Activated T-cell treated with anti-CD3 and anti-CD28 coated beads, Interleukin-2, amount 50 U/mL, for 48 hours (primary cell): ENCODE measurements at places on chromosomes 4 and X.
A peak's percentile ranks its signal among the peaks of the same experiment; 100 is the strongest.

DNA sequence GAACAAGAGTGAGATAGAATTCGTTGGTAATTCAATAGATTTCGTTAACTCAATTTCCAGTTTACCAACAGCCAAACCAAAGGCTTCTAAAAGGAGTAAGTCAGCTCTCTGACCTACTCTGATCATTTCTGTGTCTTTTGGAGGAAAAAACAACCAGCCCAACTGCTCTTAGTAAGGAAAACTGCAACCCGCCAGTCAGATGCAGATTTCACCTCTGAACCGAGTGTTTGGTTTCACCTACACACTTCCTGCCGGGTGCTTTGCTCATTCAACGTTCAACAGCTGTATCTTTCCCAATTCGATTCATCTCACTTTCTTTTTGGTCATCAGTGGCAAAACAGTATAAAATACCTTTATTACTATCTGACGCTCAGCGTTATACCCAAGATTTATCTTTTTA, 24.5 kb downstream of the TMSB4X start:
- DNase-seq = peak; percentile 66

GRCh38 chrX:124507246-124507645, 160.9 kb downstream of the SH2D1A start:
- no peak for DNase-seq

GRCh38 chr4:168119100-168119499, 26.8 kb downstream of the ANXA10 start:
- no peak for DNase-seq

GRCh38 chr4:140137671-140138070, 16.3 kb downstream of the MAML3 start:
- DNase-seq = no peak

DNA sequence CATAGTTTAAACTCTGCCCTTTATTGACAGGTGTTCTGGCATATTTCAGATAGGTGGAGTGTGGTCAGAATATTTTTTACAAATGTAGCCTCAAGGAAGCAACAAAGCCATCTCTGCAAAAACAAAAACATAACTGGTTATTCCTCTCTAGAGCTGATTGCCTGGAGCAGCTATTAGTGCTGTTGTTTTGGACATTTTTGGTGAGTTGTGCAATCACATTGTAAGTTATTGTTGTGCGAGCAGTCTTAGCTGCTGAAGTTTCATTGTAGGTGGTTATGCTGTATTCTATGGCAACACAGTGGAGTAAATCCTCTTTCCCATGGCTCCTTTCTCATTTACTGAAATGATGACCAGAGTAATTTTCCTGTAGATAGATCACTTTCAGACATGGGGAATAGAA, 1413.0 kb downstream of the PCDH7 start:
- DNase-seq = no peak

- DNase-seq = no peak
These were observed 268.8 kb downstream of the BCOR start for GRCh38 chrX:39828971-39829370.

- peak; percentile 21 for DNase-seq
These were observed 52.0 kb downstream of the CXorf58 start for GRCh38 chrX:23959781-23960180.
